Neural progenitor cell (in vitro differentiated cells): ENCODE measurements at places on chromosomes 13 and 19. TPM values are rescaled to one million over a fixed set of nuclear protein-coding genes. Genes with fewer than 3 reads are reported as not detected.

Gene MEDAG
- 0.06 TPM in 1 of 2 replicates, not detected in the other for total RNA-seq

Gene WDR62
- total RNA-seq, result 12.0 and 22.4 TPM in 2 replicates

Gene SHANK1
- total RNA-seq, result 1.4 and 2.3 TPM in 2 replicates

Gene DNAJC15
- total RNA-seq, result 2.7 and 3.2 TPM in 2 replicates

Gene ICAM5
- total RNA-seq, result 0.46 TPM in 1 of 2 replicates, not detected in the other

DNA sequence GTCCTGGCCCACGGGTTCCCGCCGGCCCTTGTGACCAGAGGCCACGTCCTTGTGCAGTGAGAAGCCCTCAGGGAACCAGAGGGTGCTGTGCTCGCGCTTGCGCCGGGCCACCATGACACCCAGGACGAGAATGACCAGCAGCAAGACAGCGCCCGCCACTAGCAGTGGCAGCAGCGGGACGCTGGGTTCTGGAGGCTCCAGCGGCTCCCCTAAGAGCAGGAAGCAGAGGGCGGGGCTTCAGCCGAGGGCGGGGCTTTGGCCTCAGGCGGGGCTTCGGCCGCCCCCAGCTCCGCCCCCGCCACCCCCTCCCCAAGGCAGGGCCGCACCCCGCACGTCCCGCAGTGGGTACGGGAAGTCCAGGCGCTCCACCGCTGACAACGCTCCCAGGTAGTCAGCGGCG lies 30.4 kb downstream of the NOTCH3 start:
- DNase-seq, result no peak

- no peak for DNase-seq
Observed at GRCh38 chr13:36370108-36370429, 23.9 kb upstream of the SPART start.

DNA sequence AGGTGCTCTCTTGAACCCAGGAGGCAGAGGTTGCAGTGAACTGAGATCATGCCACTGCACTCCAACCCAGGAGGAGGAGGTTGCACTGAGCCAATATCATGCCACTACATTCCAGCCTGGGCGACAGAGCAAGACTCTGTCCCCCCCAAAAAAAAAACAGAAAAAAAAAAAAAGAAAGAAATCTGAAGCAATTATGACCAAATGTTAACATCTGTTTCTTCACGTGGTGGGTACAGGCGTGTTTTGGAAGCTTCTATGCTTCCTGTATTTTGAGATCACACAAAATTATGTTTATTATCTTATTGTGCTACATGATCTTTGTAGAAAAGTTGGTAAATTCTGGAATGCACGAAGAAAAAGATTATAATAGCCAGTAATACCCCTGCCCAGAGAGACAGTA lies 2.7 kb upstream of the ACP5 start:
- DNase-seq, result no peak

DNA sequence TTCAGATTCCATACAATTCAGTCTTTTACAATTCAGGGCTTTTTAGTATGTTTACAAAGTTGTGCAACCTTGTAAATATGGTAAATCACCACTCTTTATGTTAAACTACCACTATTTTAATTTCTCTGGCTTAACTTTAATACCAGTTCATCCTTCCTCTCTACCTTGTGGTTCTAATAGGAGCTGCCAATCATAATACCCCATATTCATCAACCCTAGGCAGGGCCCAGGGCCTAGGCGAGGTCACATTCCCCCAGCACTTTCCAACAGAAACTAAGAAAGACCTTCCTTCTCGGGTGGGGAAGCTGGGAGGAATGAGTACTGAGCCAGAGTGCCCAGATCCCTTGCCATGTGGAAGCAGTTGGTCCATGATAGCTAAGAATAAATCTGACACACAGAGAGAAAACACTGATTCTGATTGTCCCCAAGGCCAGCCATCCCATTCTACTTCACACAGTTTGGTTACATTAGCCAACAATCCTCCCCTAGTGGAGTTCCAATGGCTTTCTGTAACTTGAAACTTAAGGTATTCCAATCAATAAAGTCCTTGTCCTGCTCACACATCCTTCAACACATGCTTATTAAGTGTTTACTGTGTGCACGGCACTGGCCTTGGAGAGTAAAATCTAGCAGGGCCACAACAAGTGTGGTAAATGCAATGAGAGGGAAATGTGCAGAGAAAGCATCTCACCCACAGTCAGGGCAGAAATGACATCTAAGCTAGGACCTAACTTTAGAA lies 76.8 kb downstream of the NUFIP1 start:
- DNase-seq, result no peak

DNA sequence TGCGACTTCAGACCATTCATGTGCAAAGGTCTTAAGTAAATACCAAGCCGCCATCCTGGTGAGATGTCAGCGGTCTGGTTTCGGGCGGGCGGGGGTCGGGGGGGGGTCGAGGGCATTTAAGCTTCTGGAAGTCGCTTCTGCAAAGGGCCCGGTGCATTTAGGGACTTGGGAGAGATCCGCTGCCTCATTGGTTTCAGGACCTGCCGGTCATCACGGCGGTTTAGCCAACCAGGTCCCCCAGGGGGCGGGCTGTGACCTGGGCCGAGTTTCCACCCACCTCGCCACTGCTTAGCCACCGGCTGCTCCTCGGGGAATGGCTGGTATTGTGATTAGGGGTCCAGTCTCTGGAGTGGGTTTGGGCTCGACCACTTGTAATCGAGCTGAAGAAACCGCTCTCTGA lies 7.8 kb downstream of the ANKLE1 start:
- peak; percentile 92 for DNase-seq

DNA sequence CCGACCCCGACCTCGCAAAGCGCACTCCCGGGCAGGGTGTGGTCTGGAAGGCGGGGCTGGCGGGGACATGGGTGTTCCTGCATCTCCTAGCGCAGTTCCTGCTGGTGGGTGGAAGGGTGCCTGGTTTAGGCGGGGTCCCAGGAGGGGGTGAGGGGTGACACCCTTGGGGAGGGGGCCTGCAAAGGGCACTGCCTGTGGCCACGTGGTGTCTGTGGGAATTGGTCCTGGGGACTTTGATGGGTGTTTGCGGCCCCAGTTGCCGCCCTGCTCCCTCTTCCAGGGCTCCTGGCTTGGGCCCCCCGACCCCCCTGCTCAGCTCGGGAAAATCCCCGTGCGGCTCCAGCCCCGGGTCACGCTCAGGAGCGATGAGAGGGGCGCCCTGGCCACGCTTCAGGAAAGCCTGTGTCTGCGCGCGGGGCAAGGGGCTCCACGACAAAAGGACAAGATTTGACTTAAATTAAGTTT lies 19.1 kb downstream of the WTIP start:
- DNase-seq, result no peak

DNA sequence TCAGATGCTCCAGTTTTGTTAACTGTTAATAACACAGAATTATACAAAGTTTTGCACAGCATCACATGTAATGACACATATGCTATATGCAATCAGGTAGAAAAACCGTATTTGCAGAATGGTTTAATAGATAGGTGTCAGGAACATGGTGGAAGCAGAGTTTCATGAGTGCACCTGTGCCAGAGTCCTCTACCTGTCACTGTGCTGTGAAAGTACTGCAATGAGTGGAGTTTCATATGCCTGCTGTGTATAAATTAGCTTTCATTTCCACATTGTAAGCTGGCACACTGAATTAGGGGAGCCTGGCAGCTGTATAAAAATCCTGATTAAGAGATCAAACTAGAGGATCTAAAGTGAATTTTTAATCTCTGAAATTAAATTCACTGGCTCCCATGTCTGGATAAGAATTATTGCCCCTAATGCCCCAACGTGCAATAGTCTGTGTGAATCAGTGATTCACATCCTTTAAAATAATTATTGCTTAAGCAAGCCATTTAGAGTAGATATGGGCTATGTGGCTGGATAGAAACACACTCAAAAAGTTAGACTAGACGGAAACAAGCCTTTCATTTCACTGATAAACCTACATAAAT lies 8.5 kb upstream of the EEF1AKMT1 start:
- no peak for DNase-seq

DNA sequence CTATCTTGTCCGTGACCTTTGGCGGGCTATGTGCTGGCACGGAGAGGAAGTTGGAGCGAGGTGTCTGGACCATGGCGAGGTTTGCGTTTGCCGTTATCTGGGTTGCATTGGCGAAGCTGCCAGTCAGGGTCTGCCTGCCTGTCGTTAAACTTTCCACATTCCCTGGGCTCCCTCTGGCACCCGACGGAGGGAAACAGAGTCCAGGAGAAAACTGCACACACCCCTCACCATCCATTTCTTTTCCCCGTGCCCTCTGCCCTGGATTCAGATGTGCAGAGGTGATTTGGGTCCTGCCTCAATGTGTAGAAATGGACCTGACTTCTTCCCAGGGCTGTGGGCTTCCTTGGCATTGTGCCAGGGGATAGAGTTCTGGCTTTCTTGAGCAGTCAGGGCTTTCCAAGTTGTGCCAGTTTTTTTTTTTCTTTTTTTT lies 142.4 kb downstream of the URI1 start:
- no peak for DNase-seq

DNA sequence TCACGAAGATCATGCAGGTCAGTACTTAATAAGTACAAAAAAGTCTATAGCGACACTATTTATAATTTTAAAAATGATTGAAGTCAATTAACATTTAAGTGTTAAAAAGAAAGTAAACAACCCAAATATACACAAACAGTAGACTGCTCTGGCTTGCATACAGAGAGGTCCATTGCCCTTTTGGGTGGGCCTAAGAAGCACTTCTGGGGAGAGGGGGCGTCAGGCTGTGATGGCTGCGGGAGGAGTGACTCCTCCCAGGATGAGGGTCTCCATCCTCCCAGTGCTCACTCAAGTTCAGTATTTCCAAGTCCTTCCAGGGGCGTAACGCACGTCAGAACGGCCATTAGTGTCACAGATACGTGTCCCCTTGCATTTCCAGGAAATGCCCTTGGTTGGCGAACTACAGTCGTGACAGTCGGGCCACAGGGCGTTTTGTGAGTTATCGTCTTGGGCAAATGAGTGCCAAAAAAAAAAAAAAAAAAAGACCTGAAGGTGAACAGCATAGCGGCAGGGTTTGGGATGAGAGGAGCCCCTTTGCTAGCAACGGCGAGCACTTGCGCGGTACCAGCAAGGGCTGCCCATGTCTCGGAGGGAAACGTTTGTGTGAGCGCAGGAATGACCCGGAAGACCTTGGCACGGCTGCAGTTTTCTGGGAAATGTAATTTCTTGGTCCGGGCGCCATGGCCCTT lies at the start of gene SCGB2B2:
Gene SCGB2B2 (minus strand): TSS at position 463 of the 689 bp plus-strand sequence. CDS start 82,596 bp downstream, outside the sequence.
- DNase-seq, result no peak

DNA sequence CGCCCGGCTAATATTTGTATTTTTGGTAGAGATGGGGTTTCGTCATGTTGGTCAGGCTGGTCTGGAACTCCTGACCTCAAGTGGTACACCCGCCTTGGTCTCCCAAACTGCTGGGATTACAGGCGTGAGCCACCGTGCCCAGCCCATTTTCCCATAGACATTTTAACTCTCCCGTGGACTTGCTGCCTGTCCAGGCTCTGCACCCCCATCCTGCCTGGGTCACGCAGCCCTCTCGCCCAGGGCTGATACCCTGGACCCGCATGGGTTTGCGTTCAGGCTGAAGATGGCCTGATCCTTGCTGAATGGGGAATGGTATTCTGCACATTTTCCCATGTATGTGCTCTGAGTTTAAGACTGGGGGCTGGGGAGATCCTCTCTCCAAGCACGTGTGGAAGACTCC lies 46.0 kb upstream of the RANBP3 start:
- DNase-seq, result no peak

DNA sequence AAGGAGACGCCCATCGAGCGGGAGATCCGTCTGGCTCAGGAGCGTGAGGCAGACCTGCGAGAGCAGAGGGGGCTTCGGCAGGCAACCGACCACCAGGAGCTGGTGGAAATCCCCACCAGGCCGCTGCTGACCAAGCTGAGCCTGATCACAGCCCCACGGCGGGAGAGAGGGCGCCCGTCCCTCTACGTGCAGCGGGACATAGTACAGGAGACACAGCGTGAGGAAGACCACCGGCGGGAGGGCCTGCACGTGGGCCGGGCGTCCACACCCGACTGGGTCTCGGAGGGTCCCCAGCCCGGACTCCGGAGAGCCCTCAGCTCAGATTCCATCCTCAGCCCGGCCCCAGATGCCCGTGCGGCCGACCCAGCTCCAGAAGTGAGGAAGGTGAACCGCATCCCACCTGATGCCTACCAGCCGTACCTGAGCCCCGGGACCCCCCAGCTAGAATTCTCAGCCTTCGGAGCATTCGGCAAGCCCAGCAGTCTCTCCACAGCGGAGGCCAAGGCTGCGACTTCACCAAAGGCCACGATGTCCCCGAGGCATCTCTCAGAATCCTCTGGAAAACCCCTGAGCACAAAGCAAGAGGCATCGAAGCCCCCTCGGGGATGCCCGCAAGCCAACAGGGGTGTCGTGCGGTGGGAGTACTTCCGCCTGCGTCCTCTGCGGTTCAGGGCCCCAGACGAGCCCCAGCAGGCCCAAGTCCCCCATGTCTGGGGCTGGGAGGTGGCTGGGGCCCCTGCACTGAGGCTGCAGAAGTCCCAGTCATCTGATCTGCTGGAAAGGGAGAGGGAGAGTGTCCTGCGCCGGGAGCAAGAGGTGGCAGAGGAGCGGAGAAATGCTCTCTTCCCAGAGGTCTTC lies 7.1 kb downstream of the MISP start:
- no peak for DNase-seq

GRCh38 chr19:42295342-42295741 lies 6.6 kb upstream of the PRR19 start:
- DNase-seq, result no peak

- no peak for DNase-seq
Observed at GRCh38 chr19:46732172-46732938, 13.5 kb upstream of the FKRP start.

- DNase-seq, result no peak
Observed at GRCh38 chr13:95573221-95573620, 20.7 kb downstream of the CLDN10 start.

DNA sequence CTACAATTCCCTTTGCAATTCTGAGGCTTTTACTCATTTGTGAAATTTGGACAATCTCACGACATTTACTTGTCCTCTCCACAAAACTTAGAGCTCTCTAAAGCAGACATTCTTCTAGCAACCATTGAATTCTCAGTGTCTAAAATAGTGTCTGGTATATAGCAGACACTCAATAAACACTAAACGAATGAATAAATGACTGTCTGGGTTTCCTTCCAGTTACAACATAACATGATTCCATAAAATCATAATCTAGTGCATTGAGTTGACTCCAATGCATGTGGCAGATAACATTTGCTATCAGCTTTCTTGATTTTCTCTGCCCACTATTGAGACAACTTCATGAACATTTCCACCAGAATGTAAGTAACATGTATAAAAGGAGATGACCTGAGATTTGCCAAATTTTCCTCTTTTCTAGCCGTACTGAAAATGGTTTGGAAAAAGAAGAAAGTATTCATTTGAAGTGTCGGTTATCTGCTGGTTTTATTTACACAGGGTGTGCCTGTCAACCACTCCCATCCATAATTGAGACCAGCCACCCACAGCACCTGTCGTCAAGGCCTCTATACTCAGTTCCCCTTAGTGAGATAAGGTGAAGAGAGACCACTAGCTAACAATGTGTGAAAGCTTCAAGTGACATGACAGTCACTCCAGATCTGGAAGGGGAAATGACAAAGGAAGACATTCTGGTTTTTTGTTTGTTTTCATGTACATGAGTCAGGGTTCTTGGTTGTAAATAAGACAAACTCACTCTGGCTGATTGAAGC lies 4.8 kb upstream of the SERP2 start:
- no peak for DNase-seq
